Activated T-helper 1 cell treated with Interleukin-2 at 50 U/mL for 16 hours (primary cell): ENCODE measurements at places on chromosomes 1 and 21.

- DNase-seq = no peak
These were observed 184.7 kb downstream of the TOMM20 start for GRCh38 chr1:234943836-234944402.

- DNase-seq = no peak
These were observed 750.3 kb upstream of the ADGRL2 start for GRCh38 chr1:81050390-81050789.

DNA sequence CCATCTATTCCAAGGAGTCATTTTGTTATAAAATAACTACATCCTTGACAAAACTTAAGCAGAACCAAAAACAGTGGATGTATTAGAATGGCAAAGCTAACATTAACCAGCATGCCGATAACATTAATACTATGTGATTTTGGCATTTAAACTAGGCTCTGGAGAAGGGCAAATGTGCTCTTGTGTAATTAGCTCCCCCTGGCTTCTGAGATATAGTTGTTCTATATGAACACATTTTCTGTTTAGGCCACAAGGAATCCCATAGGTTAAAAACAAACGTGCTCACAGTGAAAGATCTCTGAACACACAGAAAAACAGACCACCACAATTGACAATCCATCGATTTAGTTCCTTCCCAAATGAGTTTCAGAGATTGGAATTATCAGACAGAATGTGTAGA lies 57.4 kb upstream of the TARS2 start:
- DNase-seq = no peak

DNA sequence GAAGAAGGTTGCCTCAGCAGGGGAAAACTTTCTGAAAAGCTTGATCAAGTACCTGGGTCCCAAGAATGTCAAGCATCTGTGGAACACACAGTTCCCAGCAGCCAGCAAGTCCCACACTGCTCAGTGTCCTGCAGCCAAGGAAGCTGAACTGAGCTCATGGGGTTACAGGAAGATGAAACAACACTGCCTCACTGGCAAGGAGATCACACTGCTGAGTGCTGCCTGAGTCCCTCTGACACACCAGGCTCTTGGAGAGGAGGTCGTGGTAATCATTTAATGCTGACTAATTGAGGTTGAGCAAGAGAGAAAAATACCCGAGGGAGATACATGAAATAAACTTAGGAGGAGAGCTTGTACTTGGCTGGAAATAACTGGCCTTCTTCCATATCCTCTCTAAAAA lies 75.2 kb downstream of the MPZL1 start:
- no peak for DNase-seq

DNA sequence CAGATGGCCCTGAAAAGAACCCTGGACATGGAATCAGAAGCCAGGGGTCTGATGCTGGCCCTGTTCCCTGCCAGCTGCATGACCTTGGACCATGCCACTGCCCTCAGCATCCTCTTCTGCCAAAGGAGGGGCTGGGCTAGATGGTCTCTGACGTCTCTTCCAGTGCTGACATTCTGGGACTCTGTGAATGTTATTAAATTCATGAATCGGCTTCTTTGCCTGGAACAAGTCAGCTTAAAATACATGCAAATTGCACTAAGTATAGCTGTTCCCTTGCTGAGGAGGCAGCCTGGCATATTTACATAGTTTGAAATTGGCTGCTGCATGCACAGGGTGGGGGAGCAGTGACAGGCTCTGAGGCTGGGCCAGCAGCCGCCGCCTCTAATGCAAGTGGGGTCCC lies 23.8 kb downstream of the KCNA2 start:
- no peak for DNase-seq

GRCh38 chr1:5664906-5665875 lies 327.0 kb downstream of the NPHP4 start:
- no peak for DNase-seq
